ENCODE measurements at places on chromosomes 7 and 10.

DNA sequence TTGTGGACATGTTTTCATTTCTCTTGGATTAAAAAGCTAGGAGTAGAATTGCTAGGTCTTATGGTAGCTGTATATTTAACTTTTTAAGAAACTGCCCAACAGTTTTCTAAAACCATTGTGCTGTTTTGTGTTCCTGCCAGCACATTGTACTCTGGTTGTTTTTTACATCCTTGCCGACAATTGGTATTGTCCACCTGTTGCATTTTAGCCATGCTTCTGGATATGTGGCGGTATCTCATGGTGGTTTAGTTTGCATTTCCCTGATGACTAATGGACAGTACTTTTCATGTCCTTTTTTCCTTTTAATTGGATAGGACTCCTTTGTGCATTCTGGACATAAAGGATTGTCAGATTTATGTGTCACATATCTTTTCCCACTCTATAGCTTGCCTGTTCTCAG lies 45.5 kb downstream of the STK17A start:
- no peak for DNase-seq

GRCh38 chr7:50415844-50416364 lies 34.2 kb downstream of the FIGNL1 start:
- no peak for DNase-seq

DNA sequence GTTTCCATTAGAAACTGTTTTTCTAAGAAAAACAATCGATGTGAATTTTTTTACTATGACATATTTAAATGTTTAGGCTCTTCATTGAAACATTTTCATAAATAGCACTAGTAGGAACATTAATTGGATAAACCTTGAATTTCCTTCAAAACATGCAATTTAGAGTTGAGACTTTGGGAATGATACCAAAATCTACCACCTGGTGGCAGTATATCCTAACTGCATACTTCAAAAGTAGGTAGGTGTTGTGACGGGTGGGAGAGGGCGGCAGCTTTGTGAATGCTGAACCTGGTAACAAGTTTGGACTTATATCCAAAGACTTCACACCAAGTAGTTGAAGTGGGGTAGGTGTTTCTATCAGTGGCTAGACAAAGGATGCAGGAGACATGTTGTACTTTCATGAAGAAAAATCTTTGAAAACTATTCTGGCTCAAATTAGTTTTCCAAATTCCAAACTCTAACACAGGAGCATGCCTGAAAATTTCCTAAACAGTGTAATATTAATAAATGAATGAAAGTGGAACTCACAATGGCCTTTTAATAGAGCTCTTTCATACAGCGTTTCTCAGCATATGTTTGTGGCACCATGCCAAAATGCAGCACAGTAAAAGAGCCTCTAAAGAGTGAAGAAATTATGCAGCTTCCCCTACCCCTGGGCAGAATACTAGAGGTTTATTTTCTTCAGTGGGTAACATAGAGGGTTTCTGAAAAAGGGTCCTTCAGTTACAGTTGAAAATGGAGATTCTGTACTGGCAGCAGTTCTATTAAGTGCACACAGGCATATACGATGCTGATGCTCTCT lies 201.0 kb upstream of the TPK1 start:
- DNase-seq = no peak

DNA sequence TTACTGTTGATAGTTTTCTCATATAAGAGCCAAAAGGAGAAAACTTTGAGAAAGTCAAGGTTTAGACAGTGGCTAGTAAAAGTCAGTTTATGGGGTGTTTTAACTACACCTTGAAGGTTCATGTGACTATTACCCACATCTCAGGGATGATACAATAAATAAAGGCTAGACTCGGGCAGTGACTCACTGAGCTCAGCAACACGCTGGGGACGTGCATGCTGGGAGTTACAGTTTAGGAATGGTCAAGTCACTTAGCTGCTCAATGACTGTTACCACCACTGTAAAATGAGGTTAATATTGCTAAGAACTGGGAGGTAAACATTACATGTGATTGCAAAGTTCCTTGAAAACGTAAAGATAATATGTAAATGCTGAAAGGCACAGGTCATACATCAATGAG lies 1254.4 kb upstream of the PHF14 start:
- no peak for DNase-seq

GRCh38 chr7:91280185-91280584 lies 16.0 kb downstream of the FZD1 start:
- no peak for DNase-seq

- DNase-seq = no peak
Observed at GRCh38 chr10:69265521-69265920, 12.8 kb upstream of the HK1 start.

DNA sequence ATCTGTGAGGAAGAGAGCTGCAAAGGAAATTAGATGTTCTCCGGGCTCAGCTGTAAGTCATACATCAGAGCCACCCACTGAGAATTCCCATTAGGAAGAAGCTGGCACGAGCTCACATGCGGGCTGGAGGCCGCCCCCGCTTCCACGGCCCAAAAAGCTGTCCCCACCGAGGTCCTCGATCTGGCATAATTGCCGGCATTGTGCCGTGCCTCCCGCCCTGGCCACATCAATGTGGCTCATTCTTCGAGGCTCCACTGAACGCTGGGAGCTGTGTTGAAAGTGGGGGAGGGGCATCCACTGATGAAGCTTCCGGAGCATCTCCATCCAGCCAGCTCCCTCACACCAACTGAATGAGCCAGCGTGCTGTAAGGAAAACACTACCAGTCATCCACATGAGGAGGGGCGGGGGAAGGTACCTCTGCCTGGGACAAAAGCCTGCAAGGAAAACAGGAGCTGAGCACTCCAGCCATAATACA lies 173.1 kb downstream of the PTPRN2 start:
- DNase-seq = no peak

DNA sequence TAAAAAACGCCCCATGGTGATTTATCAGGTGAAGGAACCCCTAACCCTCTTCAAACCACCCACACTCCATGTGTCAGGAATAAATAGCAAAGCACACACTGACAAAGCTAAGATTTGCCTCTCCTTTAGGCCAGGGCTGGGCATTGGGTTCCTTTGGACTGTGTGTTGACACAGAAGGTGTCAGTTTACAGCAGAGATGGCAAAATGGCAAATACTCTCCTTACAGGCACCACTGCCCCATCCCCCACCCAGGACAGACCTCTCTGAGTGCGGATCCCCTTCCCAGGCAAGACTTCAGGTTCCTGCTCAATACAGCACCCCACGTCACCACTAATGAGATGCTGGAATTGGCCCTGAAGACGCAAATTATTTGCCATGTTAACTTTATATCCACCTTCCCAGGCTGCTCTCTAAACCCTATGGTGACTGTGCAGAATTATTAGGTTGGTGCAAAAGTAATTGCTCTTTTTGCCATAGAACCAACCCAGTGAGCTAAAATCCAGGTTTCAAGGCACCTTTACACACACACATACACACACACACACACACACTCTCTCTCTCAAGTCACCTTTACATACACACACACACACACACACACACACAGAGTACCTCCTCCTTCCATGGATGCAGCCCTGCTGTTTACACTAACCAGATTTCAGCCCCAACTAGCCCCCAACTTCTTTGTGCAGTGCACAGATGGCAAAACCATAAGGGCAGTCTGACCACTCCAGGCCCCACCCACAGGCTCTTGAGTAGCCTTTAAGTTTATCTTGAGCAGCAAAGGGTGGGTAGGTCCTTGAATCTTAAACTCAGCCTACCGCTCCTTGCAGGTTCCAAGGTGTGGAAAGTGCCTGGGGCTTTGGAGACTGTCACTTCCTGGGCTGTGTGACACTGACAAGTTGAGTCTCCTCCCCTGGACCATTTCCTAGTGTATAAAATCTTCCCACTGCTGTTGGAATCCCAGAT lies 4.0 kb upstream of the ZCCHC24 start:
- no peak for DNase-seq

GRCh38 chr10:88289342-88289741 lies 293.8 kb downstream of the RNLS start:
- DNase-seq = no peak

- no peak for DNase-seq
Observed at GRCh38 chr10:13634207-13634606, 47.4 kb downstream of the PRPF18 start.
